ENCODE measurements at places on chromosomes 6 and 20.

GRCh38 chr6:140561701-140562100 is 1187.3 kb upstream of the CITED2 start:
- DNase-seq: no peak

DNA sequence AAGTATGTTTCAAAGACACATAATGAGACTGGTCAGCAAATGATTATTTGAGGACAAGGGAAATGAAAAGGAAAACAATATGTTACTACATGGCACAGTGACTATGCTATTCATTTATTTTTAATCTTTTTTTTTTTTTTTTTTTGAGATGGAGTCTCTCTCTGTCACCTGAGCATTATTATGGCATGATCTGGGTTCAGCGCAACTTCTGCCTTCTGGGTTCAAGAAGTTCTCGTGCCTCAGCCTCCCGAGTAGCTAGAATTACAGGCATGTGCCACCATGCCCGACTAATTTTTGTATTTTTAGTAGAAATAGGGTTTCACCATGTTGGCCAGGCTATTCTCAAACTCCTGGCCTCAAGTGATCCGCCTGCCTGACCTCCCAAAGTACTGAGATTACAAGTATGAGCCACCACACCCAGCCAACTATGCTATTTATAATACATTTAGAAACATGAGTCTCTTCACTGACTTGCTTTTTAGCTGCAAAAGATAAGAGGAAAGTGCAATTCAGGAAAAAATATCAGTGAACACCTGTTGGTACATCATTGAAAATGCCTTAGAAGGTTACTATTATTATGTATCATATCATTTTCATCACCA is 3.4 kb downstream of the CALHM4 start:
- no peak for DNase-seq

- peak; percentile 47 for DNase-seq
Measured at GRCh38 chr6:36735110-36736071, 37.8 kb downstream of the RAB44 start.

- DNase-seq: no peak
Measured at GRCh38 chr6:4366635-4367395, 231.4 kb upstream of the ECI2 start.

GRCh38 chr6:168418711-168419121 is 22.3 kb upstream of the SMOC2 start:
- DNase-seq: no peak

- DNase-seq: no peak
Measured at GRCh38 chr20:32271620-32272019, 5.8 kb upstream of the KIF3B start.

- no peak for DNase-seq
Measured at GRCh38 chr6:135145063-135145800, 35.9 kb upstream of the MYB start.

DNA sequence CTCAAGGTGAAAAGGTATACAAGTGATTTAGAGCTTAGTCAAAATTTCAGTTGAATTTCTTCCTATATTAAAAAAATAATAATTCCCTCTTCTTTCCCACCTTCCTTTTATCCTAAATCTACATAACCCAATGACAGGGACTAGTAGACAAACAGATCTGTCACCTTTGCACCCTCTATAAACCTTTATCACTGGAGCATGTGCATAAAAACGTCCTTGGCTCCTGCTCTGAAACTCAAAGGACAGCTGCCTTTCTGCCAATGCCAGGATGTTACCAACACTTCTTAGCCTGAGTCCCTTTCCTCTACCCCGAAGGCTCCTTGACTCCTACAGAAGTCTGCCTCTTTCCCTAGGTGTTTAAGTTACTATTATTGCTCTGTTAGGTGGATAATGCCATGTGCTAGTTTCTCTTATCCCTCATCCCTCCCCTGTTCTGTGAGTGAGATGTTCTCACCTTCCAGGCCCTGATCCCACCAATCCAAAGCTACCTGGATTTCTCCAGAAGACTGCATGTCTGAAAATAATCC is 4.3 kb downstream of the CLVS2 start:
- DNase-seq: no peak

- peak; percentile 44 for DNase-seq
Measured at GRCh38 chr6:15927531-15928225, 201.2 kb upstream of the MYLIP start.

- DNase-seq: no peak
Measured at GRCh38 chr20:1888796-1889463, 6.3 kb upstream of the SIRPA start.

DNA sequence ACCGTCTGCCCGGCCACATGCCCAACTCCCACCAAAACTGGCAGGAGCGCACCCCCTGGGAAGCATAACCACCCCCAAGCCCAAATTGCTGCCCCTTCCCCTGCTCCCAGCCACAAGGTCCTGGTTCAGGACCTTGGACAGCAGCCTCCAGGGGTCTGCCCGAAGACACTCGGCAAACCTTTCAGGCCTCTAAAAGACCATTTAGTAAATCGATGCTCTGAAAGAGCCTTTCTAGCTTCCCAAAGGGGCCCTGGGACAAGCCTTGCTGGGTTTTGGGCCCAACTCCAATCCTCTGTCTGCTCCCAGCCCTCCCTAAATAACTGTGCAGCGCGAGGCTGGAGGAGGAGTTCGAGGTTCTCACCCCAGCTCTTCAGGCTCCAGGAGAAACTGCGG is 30.5 kb downstream of the GRM4 start:
- DNase-seq: no peak

- no peak for DNase-seq
Measured at GRCh38 chr20:37564388-37565133, 36.9 kb upstream of the BLCAP start.

- no peak for DNase-seq
Measured at GRCh38 chr20:50519036-50519762, 9.0 kb downstream of the PTPN1 start.

DNA sequence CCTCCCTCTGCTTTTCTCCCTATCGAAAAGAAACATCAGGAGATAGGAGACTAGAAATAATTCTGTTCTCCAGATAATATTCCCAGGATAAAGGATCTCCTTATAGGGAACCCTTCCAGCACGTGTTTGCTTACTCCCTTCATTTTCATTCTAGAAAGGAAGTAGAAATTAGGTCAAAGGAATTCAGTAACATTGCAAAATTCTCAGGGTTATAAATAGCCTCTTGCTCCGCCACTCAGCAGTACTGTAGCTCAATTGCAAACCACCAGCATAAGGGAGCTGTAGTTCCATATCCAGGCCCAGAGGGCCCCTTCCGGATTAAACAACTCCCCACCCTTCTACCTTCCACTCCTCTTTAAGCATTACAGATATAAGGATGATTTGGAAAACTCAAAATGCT is 6.2 kb downstream of the ELMO2 start:
- no peak for DNase-seq

GRCh38 chr6:158474961-158475343 is 84.9 kb upstream of the TMEM181 start:
- DNase-seq: no peak

DNA sequence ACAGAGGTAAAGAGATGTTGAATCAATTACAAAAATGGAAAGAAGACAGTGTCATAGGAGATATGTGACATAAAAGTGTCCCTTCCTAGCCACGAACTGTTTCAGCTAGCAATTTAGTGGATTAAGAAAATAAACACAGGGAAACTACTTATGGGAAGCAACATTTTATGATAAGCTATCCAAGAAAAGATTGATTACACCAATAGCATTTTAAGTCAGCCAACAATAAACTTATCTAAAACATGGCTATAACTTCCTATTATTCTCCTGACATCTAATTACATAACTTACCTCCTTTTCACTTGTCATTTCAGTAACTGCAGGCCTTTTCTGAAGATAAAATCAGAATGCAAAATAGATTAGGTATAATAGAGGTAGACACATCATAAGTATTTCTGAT is 111.4 kb downstream of the PTPRK start:
- DNase-seq: no peak

- no peak for DNase-seq
Measured at GRCh38 chr20:3929713-3930060, 40.5 kb downstream of the PANK2 start.

DNA sequence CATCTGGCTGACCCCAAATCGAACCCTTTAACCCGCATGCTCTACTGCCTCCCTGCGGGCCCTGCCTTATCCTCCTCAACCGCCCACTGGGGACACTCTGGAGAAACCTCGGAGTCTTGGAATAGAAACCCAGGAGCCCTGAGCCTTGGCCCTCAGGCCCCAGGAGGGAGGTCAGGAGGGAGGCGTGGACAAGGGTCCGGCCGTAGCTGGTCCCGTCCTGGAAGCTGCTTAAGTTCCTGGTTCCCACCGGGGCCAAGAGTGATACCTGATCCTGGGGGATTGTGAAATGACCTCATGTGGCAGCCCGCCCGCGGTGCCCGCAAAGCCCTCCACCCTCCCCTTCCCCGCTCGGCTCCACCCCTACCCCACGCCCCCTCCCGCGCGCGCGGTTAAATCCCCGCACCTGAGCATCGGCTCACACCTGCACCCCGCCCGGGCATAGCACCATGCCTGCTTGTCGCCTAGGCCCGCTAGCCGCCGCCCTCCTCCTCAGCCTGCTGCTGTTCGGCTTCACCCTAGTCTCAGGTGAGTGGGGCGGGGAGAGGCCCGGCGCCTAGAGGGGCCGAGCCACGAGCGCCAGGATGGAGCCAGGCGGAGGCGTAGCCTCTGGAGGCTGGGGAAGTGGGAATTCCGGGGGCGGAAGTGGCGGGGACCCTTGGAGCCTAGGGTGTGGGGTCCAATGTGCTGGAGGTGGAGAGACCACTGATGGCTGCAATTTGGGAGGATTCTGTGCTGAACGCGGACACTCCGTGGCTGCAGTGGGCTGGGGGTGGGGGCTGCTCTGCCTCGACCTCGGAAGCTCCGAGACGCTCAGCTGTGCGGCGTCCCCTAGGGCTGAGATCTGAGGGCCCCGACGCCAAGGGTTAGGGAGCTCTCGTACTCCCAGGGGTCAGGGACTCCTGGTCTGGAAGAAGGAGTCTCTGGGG is at the start of gene WFDC2:
WFDC2 (plus strand) TSS at position 418 of the 926 bp plus-strand sequence; CDS start at position 447, 29 bp downstream.
- DNase-seq: no peak

- no peak for DNase-seq
Measured at GRCh38 chr20:50050214-50050613, 62.7 kb downstream of the UBE2V1 start.

DNA sequence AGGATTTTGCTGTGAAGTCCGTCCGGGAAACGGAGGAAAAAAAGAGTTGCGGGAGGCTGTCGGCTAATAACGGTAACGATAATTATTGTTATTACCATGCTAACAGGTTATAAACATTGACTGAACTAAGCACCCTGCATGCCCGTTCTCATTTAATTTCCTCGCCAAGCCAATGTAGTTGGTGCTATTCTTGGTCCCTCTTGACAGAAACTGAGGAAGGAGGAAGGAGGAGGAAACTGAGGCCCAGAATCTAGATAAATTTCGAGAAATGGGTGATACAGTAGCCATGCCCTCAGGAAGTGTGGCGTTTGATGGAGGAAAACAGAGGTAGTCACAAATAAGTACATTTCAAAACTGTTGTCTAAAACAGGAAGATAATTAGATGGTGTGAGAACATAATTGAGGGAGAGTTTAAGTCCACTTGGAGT is 474 bp downstream of the TPX2 start:
- no peak for DNase-seq

DNA sequence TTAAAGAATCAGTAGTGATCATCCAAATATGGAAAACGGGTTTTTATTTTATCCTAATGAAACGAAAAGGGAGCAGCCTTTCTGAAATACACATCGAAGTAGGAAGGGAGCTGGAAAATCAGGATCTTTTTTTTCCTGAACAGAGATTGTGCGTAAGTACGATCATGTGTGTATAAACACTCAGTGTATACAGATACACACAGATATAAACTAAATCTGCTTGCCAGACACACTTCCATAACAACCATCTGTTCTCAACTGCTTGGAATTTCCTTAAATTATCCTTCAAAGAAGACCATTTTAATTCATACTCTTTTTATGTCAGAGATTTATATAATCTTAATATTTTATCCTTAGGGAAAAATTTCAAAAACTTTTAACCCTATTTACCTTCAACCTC is 110.7 kb downstream of the CHD6 start:
- DNase-seq: no peak

DNA sequence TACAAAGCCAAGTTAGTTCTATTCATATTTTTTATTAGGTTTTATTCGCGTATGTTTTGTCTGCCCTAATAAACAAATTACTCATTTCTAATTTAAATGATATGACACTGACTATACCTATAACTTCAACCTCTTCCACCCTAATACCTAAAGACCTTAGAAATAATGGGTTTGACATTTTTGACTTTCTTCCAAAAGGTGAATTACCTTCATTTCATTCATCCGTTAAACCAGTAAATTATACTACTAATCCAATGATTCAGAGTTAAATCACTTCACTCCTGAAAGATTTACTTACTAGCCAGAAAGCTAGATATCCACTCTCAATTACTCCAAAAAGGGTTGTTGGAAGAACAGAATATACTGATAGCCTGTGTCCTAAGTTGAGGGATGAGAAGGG is 5.2 kb downstream of the MRPS10 start:
- no peak for DNase-seq

GRCh38 chr6:43193929-43194328 is 11.9 kb downstream of the CUL9 start:
- no peak for DNase-seq

GRCh38 chr6:111987295-111987694 is 66.6 kb upstream of the CCN6 start:
- DNase-seq: no peak

GRCh38 chr6:32852844-32853540 is 512 bp downstream of the TAP1 start:
- DNase-seq: peak; percentile 5

DNA sequence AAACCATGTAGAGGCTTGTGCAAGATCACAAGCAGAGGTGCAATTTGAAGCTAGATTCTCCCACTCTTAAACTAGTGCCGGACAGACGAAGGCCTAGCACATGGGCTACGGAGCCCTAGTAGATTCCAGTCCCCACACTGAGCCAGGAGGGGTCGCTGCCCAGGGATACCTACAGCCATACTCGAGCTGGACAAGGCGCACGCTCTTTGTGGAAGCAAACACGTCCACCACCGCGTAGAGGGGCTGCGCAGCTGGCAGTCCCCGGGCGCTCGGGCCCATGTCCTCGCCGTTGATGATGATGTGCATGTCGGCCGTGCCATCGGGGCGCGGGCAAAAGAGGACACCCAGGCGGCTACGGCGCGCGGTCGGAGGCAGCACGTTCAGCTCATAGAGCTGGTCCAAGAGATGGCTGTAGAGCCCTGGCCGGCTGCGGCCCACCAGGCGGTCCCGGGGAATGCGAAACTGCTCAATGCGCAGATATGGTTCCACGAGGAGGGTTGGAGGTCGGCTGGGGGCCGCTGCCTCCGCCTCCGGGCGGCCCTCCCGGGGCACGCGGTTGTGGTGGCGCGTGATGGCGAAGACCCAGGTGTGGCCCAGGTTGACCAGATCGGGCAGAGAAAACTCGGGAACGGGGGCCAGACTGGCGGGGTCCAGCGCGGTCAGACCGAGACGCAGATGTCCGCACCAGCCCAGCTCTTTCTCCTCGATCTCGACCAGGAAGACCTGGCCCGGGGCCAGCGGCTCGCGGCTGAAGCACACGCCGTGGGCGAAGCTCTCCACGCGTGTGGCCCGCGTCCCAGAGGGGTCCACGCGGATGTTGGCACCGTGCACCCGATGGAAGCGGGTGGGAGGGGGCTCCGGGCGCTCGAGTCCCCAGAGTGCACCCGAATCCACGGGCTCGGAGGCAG is 677 bp downstream of the NEURL2 start:
- DNase-seq: no peak
